ENCODE measurements at places on chromosomes 2 and 18.

DNA sequence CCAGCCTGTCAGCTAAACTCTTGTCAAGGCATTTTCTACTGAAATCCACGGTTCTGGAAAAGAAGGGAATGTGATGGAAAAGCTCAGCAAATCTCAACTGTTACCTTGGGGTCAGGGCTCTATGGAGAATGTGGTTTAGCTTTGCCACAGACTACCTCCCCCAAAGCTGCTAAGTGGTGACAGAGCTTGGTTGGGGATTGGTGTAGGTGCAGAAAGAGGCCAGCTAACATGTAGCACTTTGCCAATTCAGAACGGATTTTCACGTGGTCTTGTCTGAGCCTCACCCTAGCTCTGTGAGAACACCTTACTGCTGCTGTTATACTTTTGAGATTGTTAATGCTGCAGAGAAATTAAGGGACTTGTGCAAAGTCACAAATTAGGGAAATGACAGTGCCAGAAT is 331.1 kb downstream of the RND3 start:
- DNase-seq, result no peak

DNA sequence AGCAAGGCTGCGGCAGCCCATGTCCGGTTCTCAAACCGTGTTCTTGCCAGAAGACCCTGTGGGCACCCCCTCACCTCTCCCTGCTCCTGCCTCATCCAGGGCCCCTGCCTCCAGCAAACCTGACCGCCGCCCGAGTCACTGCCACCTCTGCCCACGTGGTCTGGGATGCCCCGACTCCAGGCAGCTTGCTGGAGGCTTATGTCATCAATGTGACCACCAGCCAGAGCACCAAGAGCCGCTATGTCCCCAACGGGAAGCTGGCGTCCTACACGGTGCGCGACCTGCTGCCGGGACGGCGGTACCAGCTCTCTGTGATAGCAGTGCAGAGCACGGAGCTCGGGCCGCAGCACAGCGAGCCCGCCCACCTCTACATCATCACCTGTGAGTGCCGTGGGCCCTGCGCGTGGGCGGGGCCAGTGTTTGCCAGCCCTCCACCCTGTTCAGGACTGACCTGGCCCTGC is 32.2 kb downstream of the MTERF4 start:
- DNase-seq, result no peak

GRCh38 chr18:3878401-3878800 is 428.4 kb downstream of the TGIF1 start:
- no peak for DNase-seq

GRCh38 chr2:19746611-19747309 is 155.0 kb downstream of the TTC32 start:
- peak; percentile 20 for DNase-seq

- peak; percentile 78 for DNase-seq
These were observed 267.9 kb downstream of the LPIN1 start for GRCh38 chr2:12014088-12014960.

GRCh38 chr18:26516964-26517363 is 31.4 kb downstream of the KCTD1 start:
- DNase-seq, result peak; percentile 20

DNA sequence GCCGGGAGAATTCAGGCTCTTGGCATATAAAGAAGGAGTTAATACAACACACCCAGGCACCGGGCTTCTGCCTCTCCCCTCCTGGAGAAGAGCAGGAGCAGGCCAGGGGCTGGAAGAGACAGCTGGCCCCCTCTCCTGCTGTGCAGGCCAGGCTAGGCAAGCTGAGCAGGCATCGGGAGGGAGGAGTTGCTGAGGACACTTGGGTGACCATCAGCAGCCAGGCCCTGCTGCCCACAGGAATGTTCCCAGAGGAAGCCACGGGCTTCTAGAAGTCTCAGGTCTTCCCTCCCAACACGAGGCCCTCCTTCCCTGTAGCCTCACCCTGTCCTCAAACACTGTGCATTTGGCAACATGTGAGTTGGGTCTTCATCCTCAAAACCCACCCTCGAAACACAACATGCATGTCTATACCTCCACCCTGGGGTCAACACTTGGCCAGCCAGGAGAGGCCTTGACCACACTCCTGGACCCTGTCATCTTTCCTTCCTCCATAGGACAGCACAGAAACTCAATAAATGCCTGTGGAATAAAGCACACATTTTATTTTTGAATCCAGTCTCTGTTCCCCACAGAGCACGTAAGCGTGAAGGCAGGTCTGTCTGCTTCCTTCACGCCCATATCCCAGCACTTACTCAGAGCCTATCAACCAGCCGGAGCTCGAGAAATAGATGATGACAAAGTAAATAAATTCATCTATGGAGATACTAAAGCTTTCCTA is 433.8 kb upstream of the ID2 start:
- peak; percentile 22 for DNase-seq

DNA sequence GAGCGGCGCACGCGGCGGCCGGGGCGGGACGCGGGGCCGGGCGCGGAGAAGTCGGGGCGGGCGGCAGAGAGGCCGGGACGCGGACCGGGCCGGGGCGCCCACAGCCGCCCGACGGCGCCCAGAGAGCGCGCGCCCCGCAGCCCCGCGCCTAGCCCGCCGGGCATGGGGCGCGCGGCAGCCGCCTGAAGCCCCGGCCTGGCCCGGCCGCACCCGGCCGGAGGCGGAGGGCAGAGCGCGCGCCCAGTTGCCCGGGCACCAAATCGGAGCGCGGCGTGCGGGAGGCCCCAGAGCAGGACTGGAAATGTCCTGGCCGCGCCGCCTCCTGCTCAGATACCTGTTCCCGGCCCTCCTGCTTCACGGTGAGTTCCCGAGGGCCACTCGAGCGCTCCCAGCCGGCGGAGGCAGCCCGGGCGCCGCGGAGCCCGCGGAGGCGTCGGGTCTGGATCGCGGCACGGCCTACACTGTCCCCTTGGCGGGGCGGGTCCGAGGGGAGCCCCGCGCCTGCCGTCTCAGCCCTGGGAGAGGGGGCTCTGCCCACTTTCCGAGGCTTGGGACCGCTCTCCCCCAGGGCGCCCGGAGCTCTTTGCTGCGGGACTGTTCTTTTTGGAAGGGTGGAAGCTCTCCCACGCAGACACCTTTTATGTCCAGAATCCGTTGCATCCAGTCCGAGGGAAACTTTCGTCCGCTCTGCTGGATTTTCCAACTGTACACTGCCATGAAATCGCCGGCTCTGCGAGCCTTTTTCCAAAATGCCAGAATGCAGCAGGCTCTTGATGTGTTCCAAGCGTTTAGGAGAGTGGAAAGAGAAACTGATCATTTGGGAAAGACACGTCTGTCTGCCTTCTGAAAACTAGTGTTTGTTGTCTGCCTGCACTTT is 484 bp downstream of the APCDD1 start:
- no peak for DNase-seq

DNA sequence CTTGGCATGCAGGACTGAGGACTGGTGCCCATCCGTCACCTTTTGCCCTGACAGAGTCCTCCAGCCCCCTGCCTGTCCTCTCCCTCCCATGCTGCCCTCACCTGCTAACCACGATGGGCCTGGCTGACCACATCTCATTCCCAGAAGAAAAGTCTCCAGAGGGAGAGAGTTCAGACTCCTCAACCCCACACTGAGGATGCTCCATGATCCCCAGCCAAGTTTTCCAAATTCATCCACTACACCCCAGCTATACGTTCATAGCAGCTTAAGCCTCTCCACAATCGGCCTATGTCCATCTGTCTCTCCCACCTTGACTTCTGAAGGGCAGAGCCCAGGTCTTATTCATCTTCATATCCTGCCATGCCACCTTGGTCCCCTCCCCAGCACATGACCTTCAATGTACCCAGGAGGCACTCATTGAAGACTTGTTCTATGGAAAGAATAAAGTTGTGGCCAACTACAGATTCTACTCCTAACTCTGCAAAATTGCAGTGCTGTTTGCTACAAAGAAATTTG is 115.6 kb upstream of the ID2 start:
- DNase-seq, result no peak

GRCh38 chr18:12254136-12254819 is at the start of gene CIDEA:
Gene CIDEA, plus strand, starts transcription at chr18:12254361. Its CDS starts 23 bp downstream, at chr18:12254384.
- peak; percentile 17 for DNase-seq

Measured in fibroblast of upper back skin (primary cell).